ENCODE measurements at places on chromosomes 7 and 10. TPM values are rescaled to one million over a fixed set of nuclear protein-coding genes. Genes with fewer than 3 reads are reported as not detected.

The FEZF1 gene
- total RNA-seq, result not detected

DNA sequence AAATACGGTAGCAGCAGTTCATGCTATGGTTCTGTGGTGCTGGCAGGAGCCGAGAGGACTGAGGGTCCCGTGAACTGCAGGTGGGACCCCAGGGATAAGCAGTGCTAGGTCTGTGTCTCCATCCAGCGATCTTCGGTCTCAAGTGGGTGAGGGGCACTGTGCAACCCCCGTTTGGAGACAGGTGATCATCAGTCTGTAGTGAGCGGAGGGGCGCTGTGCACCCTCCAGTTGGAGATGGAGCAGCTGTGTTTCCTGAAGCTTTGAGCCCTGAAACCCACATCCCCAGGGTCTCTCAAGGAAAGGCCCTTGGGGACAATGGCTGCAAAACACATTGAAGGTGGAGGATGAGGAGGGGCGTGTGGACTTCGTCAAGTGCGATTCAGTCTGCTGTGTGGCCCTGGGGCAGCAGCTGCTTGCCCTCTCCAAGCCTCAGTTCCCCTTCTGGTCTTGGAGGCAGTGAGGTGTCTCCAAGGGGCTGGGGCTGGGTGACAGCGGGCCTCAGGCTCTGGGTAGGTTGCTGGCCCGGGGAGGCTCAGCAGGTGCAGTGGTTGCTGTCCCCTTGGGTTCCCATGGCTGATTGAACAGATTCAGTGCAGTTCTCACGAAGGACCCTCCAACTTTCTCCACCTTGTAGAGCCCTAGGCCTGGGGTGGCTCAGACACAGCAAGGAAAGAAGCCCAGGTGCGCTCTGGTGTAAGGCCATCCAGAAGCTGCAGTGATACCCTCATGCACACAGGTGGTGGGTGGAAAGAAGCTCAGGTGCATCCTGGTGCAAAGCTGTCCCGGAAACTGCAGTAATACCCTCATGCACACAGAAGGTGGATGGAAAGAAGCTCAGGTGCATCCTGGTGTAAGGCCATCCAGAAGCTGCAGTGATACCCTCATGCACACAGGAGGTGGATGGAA lies 160.6 kb downstream of the ADARB2 start:
- DNase-seq, result no peak

GRCh38 chr7:43105521-43106120 lies 6.8 kb upstream of the HECW1 start:
- no peak for DNase-seq

DNA sequence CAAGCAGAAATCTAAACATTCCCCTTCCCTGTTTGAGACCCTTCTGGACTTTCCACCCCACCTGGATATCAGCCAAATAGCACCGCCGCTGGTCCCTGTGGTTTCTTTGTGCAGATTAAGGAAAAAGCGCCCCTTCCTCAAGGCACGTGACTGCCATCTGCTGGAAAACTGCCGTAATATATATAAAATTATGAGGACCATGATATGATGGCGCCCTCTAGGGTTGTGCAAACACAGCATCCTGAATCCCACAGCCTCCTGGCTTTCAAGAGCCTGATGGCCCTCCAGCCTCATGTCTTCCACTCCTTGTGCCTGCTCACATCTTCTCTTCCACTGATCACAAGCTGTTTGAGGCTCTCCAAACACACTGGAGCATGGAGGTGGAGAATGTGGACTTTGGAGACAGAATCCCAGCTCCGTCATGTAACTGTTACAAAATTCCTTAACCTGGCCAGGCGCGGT lies 121.3 kb downstream of the MYL10 start:
- DNase-seq, result peak; percentile 87

The AGR2 gene
- 127 TPM for total RNA-seq

DNA sequence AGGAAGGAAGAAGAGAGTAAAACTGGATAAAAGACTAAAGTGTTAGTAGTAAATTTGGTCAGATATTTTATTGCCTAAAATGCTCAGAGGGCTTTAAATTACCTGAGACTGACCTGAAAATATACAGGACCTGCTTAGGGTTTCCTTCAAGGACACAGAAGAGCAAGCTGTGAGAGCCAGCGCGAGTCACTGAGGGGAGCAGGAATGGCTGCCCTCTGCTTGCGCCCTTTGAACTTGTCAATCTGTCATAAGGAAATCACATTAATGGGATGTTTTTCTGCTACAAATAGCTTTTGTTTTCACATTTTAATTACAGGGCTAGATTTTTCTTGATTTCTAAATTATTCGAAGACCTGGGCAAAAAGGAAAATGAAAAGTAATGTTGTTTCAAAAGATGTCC lies 26.9 kb downstream of the DNAJB9 start:
- DNase-seq, result no peak

The CCL26 gene
- not detected for total RNA-seq

DNA sequence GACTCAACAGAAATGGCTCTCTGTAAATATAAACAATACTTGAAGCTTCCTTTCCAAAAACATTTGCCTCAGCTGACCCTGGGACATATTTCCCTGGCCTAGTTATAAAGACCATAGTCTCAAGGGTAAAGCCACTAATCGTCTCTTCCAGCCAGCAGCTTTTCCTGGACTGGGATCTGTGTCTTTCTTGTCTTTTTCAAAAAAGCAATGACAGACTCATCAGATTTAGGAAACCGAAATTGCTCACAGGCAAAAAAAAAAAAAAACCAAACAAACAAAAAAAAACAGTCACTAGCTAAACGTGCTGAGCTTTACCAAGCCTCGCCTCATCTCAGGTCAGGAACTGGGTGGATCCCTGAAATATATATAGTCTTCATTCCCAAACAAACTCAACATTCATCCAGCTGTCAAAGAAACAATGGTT lies 23.5 kb downstream of the STN1 start:
- no peak for DNase-seq

The AKR1C8 gene
- total RNA-seq, result not detected

DNA sequence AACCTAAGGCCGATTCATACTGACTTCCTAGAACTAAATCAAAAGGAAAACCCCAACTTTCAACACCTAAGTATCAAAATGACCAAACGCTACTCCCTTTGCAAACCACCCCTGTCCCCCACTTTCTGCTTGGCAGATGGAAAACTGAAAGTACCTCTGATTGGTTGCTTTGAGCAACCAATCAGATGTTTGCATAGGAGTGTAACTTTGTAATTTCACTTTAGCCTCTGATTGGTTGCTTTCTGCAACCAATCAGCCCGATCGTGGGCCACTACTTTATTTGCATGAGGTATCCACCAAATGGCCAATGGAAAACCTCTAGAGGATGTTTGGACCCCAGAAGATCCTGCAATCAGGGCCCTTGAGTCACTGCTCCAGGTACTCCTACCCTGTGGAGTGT lies 12.3 kb upstream of the SNX10 start:
- no peak for DNase-seq

DNA sequence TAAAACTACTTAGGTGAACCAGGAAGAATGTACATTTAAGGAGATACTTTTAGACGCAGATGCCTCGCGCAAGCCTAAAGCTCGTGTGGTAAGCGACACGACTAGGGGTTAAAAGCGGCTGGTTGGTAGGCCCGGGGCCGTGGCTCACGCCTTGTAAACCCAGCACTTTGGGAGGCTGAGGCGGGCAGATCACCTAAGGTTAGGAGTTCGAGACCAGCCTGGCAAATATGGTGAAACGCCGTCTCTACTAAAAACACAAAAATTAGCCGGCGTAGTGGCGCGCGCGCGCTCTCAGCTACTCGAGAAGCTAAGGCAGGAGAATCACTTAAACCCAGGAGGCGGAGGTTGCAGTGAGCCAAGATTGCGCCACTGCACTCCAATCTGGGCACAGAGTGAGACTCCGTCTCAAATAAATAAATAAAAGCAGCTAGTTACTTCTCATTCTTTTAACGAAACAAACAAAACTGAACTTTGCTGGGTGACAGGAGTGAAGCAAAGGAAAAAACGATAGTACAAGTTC lies 879 bp downstream of the NUDT5 start:
- DNase-seq, result peak; percentile 35

DNA sequence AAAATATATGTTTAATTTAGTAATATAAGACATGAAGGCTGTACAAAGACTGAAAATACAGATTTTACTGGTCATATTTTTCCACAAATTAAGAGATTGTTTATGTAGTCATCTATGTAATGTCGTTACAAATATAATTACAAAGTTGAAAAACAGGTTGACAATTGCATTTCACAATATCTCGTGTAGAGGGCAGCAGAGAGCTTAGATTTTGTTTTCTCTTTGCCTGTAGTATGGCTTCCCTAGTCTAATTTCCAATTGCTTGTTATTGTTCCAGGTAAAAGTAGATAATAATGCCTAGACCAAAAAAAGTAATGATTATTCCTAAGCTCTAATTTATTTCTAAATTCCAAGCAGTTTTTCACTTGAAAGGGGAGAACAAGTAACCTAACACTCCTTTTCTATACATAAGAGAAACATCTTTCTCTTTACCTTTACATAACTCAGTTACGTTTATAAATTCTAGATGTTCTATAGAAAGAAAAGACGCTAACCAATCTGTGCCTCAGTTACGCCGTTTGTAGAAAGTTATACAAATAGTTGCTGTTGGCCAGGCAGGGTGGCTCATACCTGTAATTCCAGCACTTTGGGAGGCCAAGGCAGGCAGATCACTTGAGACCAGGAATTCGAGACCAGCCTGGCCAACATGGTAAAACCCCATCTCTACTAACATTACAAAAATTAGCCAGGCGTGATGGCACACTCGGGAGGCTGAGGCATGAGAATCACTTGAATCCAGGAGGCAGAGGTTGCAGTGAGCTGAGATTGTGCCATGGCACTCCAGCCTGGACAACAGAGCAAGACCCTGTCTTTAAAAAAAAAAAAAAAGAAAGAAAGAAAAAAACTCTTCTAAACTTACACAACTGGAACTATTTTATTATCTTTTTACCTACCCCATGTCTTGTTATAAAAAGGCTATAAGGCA lies 30.0 kb downstream of the NET1 start:
- peak; percentile 82 for DNase-seq

GRCh38 chr10:49761789-49762565 lies at the start of gene OGDHL:
Gene OGDHL (minus strand): TSS chr10:49762323. CDS start chr10:49758592, 3,731 bp downstream.
- DNase-seq, result peak; percentile 91

The ABCB8 gene
- total RNA-seq, result 36.2 TPM

- DNase-seq, result peak; percentile 12
Observed at GRCh38 chr10:113891476-113891875, 37.0 kb downstream of the NHLRC2 start.

The ADRB1 gene
- not detected for total RNA-seq

The LIPK gene
- total RNA-seq, result not detected

GRCh38 chr10:117635826-117636225 lies 93.3 kb downstream of the EMX2 start:
- DNase-seq, result no peak

The HMX2 gene
- total RNA-seq, result not detected

- DNase-seq, result peak; percentile 68
Observed at GRCh38 chr10:128150045-128150493, 23.8 kb upstream of the MKI67 start.

The GPR15LG gene
- total RNA-seq, result not detected

- no peak for DNase-seq
Observed at GRCh38 chr7:156494960-156495359, 145.6 kb upstream of the RNF32 start.

- no peak for DNase-seq
Observed at GRCh38 chr10:61195211-61195610, 251.2 kb upstream of the RHOBTB1 start.

- DNase-seq, result no peak
Observed at GRCh38 chr10:18647945-18648344, 3.4 kb downstream of the NSUN6 start.

The CACNB2 gene
- total RNA-seq, result 37.7 TPM

The STYXL1 gene
- total RNA-seq, result 12.3 TPM

The SFTPA1 gene
- not detected for total RNA-seq

GRCh38 chr7:65992526-65992925 lies 10.5 kb upstream of the GUSB start:
- DNase-seq, result no peak

DNA sequence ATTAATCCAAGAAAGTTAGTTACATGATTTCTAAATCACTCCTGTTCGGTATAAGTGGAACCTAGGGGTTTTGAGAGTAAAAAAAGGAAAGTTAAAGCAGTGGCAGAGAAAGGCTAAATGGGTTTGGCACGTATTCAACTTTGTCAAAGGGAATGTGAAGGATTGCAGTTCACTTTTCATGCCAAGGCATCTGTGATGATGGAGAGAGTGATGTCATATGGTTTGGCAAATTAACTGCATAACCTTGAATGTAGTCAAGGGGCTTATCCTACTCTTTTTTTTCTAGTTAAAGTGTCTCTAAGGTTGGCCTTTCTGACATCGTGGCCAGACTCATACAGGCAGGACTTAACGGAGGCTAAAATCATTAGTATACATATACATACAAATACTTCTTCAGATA lies 277.8 kb downstream of the EXOC4 start:
- DNase-seq, result peak; percentile 16

DNA sequence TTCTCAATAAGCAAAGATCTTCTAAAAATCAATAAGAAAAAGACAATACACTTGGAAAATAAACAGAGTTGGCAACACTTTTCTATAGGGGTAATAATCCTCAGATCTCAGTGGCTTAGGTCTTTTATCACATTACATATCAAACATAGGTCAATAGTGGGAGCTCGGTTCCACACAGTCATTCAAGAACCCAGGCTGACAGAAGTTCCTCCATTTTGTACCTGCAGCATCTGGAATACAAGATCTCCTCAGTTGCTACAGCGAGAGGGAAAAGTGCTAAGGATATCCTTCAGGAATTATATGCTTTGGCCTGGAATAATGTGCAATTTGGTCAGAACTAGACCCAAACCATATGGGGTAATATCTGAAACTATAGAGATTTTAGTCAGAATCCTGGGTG lies 55.4 kb upstream of the MSRB2 start:
- no peak for DNase-seq

Measured in stomach (tissue), 19 donors.